ENCODE measurements at places on chromosomes 12 and 14. TPM values are rescaled to one million over a fixed set of nuclear protein-coding genes. Genes with fewer than 3 reads are reported as not detected.

GRCh38 chr14:100674428-100674827, 52.3 kb upstream of the DLK1 start:
- H3K27me3 ChIP-seq, result peaks cover 3% of the 10 kb centered on the region
- no peak overlapping the region for H3K27ac ChIP-seq
- no peaks in the 10 kb centered on the region for H3K4me1 ChIP-seq
- H3K4me3 ChIP-seq, result no peak overlapping the region
- H3K36me3 ChIP-seq, result no peaks in the 10 kb centered on the region
- no peak for DNase-seq

GRCh38 chr14:93317875-93318807, 14.7 kb downstream of the BTBD7 start:
- peaks cover 11% of the 10 kb centered on the region for H3K4me1 ChIP-seq
- no peak overlapping the region for H3K4me3 ChIP-seq
- H3K36me3 ChIP-seq, result peaks cover 4% of the 10 kb centered on the region
- no peaks in the 10 kb centered on the region for H3K27me3 ChIP-seq
- H3K27ac ChIP-seq, result no peak overlapping the region

DNA sequence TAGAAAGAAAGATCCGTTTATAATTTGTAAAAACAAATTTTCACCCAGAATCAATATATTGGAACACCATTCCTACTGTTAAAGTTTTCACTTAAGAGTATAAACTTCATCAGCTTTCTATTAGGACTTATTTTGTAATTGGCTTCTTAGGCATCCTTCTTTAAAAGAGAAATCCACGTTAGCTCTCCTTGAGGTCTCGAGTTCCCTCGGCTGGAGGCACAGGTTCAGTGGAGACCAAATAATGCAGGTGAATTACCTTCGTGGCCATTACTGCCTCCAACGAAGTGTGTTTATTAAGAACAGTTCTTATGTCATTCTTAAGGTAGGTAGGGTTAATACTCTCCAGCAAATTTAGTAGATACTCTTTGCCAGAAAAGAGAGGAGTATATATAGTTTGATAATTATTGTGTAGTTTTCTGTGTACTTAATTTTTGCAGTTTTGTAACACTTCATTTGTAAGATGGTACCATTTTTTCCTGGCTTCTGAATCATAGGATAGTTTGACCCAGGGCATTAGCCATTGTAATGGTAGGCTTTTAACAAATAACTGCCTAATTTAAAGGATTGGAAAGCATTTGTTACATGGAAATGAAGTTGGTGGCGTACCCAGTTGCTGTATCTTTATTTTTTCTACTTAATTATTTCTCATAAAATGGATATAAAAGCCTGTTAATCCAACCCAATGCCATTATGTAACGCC, 2.2 kb downstream of the CALM1 start:
- H3K27me3 ChIP-seq, result no peaks in the 10 kb centered on the region
- H3K36me3 ChIP-seq, result peaks cover 43% of the 10 kb centered on the region
- H3K4me3 ChIP-seq, result peak overlapping the region; percentile 89
- peak overlapping the region; percentile 96 for H3K27ac ChIP-seq

KRT71 gene
- total RNA-seq, result not detected

DNA sequence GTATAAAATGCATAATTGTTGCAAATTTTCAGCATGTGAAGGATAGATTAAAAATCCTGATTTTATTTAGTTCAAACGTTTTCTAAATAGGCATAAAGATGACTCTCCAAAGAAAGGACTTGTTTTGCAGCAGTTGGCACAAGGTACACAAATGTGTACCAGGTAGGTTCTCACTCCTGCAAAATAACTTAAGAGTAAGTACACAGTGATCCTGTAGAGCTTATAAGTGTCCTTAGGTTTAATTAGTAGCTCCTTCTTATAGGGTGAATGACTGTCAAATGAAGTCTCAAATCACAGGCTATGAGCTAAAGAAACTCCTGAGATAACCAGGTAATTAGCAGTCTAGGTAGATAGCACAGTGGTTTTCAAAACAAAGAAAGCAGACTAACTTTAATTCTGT, 330.6 kb upstream of the MDGA2 start:
- no peak overlapping the region for H3K27ac ChIP-seq
- H3K36me3 ChIP-seq, result no peaks in the 10 kb centered on the region
- H3K4me3 ChIP-seq, result no peak overlapping the region
- no peaks in the 10 kb centered on the region for H3K27me3 ChIP-seq
- no peak for DNase-seq

DNA sequence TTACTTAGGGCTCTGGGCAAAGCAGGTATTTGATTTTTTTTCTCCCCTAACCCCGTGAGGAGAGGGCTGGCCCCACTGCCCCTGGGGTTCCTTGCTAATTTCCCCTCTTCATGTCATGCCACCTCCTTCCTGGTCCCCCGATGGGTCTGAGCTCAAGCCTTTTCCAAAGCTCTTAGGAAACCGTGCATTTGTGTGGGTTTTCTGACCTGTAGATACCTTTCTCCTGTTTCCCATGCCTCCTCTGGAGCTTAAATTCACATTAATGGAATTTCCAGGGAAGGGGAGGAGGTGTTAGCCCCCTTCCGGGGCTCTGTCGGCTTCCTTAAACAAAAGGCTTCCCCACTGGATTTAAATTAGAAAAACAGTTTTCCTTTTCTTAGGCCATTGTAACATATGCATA, 12.6 kb downstream of the SFSWAP start:
- H3K27ac ChIP-seq, result no peak overlapping the region
- H3K4me3 ChIP-seq, result no peak overlapping the region
- no peak for DNase-seq
- no peaks in the 10 kb centered on the region for H3K27me3 ChIP-seq
- no peaks in the 10 kb centered on the region for H3K4me1 ChIP-seq
- H3K36me3 ChIP-seq, result peaks cover 93% of the 10 kb centered on the region

ST8SIA1 gene
- 39.4 TPM for total RNA-seq

- no peak for DNase-seq
- H3K4me1 ChIP-seq, result peaks cover 9% of the 10 kb centered on the region
- no peak overlapping the region for H3K27ac ChIP-seq
Measured at GRCh38 chr14:61753631-61754030, 8.6 kb upstream of the SNAPC1 start.

- H3K4me1 ChIP-seq, result peaks cover 50% of the 10 kb centered on the region
- H3K36me3 ChIP-seq, result no peaks in the 10 kb centered on the region
- peak overlapping the region; percentile 72 for H3K4me3 ChIP-seq
- DNase-seq, result no peak
- no peak overlapping the region for H3K27ac ChIP-seq
Measured at GRCh38 chr14:64703395-64704142, 655 bp upstream of the PLEKHG3 start.

GRCh38 chr12:1108276-1108675, 117.3 kb downstream of the ERC1 start:
- no peak overlapping the region for H3K4me3 ChIP-seq
- H3K27ac ChIP-seq, result no peak overlapping the region
- H3K4me1 ChIP-seq, result no peaks in the 10 kb centered on the region
- peaks cover 5% of the 10 kb centered on the region for H3K36me3 ChIP-seq
- no peaks in the 10 kb centered on the region for H3K27me3 ChIP-seq

GRCh38 chr14:102442241-102443211, 67.0 kb downstream of the ANKRD9 start:
- no peaks in the 10 kb centered on the region for H3K27me3 ChIP-seq
- no peak overlapping the region for H3K4me3 ChIP-seq
- no peak overlapping the region for H3K27ac ChIP-seq
- peaks cover 6% of the 10 kb centered on the region for H3K4me1 ChIP-seq
- DNase-seq, result no peak

TAS2R7 gene
- total RNA-seq, result not detected

DNA sequence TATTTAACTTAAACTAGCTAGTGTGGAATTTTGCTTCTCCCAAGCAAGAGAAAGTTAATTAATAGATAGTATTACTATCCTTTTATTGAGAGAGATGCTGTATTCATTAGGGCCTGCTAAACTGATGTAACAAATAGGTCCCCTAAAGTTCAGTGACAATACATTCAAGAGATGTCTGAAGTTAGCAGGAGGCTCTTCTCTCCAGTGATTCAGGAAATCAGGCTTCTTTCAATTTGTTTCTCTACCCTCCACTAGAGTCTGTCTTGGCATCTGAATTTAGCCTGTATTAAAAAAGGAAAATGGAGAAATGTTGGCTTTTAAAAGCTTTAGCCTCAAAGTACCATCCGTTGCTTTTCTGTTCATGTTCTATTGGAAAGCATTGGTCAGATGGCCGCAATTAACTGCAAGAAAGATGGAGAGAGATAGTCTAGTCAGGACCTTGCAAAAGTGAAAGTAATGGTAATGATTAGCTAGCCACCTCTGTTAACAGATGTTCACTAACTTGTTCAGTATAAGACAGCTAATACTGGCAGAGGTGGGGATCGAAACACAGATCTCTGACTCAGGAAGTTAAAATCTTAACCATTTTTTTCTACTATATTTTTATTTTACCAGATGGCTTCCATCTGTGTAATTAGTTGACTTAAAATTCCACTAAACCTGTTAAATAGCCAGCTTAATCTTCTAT, 786.8 kb downstream of the TMTC2 start:
- H3K4me3 ChIP-seq, result no peak overlapping the region
- no peaks in the 10 kb centered on the region for H3K36me3 ChIP-seq
- no peaks in the 10 kb centered on the region for H3K27me3 ChIP-seq
- DNase-seq, result no peak

CISTR gene
- not detected for total RNA-seq

GRCh38 chr12:82698708-82699564, 12.2 kb downstream of the TMTC2 start:
- no peaks in the 10 kb centered on the region for H3K27me3 ChIP-seq
- H3K36me3 ChIP-seq, result no peaks in the 10 kb centered on the region
- no peak overlapping the region for H3K27ac ChIP-seq
- H3K4me1 ChIP-seq, result no peaks in the 10 kb centered on the region
- H3K4me3 ChIP-seq, result no peak overlapping the region

DNA sequence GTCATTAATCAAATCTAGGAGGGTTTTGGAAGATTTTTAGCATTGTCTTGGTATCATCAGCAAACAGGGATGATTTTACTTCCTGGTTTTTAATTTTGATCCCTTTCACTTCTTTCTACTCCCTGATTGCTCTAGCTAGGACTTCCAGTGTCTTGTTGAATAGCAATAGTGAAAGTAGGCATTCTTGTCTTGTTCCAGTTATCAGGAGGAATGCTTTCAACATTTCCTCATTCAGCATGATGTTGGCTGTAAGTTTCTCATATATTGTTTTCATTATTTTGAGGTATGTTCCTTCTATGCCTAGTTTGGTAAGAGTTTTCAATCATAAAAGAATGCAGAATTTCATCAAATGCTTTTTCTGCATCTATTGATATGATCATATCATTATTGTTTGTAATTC, 244.2 kb upstream of the CLEC14A start:
- H3K4me1 ChIP-seq, result no peaks in the 10 kb centered on the region
- H3K4me3 ChIP-seq, result no peak overlapping the region
- no peaks in the 10 kb centered on the region for H3K27me3 ChIP-seq

DNA sequence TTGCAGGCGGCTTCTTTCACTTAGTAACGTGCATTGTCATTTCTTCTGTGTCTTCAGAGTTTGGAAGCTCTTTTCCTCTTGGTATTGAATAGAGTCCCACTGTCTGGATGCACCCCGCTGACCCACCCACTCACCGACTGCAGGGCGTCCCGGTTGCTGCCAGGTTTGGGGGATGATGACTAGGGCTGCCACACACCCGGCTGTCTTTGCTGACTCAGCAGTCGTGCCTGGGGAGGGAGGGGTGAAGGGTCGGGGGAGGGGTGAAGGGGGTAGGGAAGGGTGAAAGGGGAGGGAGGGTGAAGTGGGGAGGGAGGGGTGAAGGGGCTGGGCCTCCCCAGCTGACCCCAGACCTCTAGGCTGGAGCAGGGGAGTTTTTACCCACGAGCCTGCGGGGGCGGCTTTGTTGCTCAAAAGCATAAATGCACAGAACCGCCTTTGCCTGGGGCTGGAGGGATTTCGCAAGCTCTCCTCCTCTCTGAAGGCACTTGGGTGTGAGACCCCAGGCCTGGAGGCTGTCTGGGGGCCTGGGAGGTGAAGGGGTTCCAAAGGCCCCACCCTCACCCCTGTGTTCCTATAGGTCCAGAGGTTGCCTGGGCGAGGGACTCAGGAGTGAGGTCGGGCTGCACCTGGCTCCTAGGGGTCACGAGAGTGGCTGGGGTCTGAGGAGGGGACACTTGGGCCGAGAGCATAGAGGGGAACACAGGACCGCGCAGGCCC, 31.3 kb upstream of the ULK1 start:
- H3K27me3 ChIP-seq, result no peaks in the 10 kb centered on the region
- no peak overlapping the region for H3K27ac ChIP-seq
- no peaks in the 10 kb centered on the region for H3K4me1 ChIP-seq
- DNase-seq, result no peak

DNA sequence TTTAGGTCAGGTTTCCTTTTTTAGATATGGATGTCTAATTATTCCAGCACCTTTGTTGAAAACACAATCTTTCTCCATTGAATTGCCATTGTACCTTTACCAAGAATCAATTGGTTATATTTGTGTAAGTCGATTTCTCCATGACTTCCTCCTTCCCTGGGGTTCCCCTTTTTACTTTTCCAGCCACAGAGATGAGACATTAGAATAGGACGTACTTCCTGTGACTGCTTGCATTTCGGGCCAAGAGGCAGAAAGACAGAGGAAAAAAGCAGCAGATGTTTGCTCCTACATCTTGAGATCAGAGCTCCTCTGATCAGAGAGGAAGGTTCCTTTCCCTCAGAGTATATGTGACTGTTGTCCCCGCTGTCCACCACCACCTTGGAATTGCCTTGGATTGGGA, 453.7 kb upstream of the RGS6 start:
- no peak overlapping the region for H3K27ac ChIP-seq
- H3K27me3 ChIP-seq, result no peaks in the 10 kb centered on the region
- H3K4me3 ChIP-seq, result no peak overlapping the region
- no peak for DNase-seq
- H3K36me3 ChIP-seq, result no peaks in the 10 kb centered on the region

MAP3K9 gene
- 15.7 TPM for total RNA-seq

- no peaks in the 10 kb centered on the region for H3K4me1 ChIP-seq
- H3K36me3 ChIP-seq, result no peaks in the 10 kb centered on the region
- H3K27me3 ChIP-seq, result peaks cover 28% of the 10 kb centered on the region
- H3K27ac ChIP-seq, result no peak overlapping the region
- no peak overlapping the region for H3K4me3 ChIP-seq
Measured at GRCh38 chr14:23694085-23694948, 58.2 kb downstream of the DHRS2 start.

GRCh38 chr14:76337635-76338545, 38.0 kb upstream of the ESRRB start:
- DNase-seq, result no peak
- no peak overlapping the region for H3K4me3 ChIP-seq
- H3K36me3 ChIP-seq, result no peaks in the 10 kb centered on the region
- H3K4me1 ChIP-seq, result no peaks in the 10 kb centered on the region
- H3K27ac ChIP-seq, result no peak overlapping the region

HSPB8 gene
- total RNA-seq, result not detected

LALBA gene
- total RNA-seq, result not detected

DNA sequence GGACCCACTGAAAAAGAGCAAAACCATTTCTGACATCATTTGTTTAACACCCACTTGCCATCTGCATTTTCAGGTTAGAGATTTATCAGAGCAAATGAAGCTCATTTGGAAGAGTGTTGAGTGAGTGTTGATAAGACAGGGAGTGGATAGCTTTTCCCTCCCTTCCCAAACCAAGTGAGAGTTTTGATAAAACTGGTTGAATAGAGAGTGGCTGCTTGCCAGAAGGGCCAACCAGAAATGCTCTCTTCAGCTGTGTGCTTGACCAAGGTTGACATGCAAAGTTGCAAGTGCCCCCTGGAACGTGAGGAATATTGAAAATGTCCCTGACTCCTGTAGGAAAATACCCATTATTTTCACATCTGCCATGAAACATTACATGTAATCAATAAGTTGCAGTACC, 1487.0 kb upstream of the FLRT2 start:
- no peaks in the 10 kb centered on the region for H3K4me1 ChIP-seq
- no peaks in the 10 kb centered on the region for H3K36me3 ChIP-seq
- no peak overlapping the region for H3K4me3 ChIP-seq
- H3K27me3 ChIP-seq, result no peaks in the 10 kb centered on the region

All from CD4-positive, CD25-positive, alpha-beta regulatory T cell (primary cell).